ENCODE measurements at places on chromosomes 5 and 9.

DNA sequence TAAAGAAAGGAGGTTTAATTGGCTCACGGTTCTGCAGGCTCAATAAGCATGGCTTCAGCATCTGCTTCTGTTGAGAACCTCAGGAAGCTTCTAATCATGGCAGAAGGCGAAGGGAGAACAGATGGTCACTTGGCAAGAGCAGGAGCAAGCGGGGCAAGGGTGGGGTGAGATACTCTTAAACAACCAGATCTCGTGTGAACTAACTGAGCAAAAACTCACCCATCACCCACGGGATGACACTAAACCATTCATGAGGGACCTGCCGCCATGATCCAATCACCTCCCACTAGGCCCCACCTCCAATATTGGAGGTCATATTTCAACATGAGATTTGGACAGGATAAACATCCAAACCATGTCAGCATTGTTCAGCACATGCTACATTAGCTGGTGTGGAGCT is 89.1 kb upstream of the HAND1 start:
- DNase-seq = no peak

DNA sequence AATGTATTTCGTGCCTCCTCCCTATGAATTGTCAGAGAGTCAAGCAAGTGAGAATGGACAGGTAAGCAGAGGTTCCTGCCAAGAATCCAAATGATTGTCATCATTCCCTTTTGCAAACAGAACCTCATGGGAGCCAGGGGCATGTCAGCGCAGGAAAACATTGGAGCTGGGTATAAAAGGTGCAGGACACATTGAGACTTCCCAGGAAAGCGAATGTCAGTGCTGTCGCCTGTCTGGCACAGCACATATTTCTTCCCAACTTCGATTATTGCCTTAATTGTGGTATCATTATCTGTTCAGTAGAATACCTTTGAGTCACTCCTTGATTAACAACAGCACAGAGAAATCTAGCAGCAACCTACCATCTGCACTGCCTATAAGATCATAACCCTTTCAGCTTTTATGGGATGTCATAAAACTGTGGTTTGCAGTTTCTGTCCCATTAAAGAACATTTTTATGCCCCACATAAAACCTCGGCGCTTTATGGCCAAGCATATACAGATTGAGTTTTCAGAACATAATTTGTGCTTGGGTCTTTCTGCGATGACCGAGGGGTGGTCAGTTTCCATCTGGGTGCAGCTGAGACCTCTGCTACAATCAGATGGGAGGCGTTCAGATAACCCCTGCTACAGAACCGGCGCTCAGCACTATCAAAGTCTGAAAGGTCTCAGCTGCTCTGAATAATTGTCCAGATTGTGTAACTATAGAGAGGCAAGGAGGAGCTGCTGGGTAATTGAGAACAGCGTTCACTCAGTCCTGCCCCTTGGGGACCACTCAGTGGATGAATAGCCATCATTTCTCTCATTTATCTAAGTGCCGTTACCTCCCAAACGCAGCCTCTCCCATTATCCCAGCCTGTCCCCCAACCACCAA is 30.9 kb upstream of the WWC1 start:
- DNase-seq = no peak

DNA sequence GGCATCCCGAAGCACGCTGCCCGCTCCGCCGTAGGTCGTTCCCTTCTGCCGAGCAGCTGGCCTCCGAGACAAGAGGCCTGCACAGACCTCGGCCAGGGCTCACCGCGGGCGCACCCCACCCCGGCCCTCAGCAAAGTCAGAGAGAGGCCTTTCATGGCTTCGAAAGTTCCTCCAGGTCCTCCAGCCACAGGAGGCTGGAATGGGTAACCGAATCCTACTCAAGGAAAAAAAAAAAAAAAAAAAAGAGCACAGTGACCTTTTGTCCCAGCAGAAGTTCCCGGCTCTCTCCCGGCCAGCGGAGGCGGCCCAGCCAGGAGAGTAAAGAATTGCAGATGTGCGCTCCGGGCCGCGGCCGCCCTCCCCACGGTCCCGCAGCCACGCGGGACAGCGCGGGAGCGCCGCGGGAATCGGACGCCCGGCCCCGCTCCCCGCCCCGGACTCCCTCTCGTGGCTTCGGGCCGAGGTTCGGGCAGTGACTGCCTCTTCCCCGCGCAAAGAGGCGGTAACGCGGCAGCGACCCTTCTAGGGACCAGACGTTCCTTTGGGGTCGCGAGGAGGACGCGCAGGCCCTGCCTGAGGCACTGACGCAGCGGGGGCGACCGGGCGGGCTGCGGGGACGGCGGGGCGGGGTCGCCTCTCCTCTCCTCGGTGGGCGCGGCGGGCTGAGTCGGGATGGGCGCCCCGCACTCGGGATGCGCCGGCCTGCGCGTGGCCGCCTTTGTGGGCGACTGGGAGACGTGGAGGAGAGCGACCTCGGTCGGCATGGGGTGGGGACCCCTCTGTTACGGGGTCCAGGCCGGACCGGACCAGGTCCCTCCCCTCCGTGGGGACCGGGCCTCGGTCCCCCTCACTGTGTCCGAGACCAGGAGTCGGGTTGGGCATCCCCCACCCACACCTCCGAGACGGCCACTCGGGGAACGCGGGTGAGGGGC is 754 bp downstream of the GFPT2 start:
- no peak for DNase-seq

DNA sequence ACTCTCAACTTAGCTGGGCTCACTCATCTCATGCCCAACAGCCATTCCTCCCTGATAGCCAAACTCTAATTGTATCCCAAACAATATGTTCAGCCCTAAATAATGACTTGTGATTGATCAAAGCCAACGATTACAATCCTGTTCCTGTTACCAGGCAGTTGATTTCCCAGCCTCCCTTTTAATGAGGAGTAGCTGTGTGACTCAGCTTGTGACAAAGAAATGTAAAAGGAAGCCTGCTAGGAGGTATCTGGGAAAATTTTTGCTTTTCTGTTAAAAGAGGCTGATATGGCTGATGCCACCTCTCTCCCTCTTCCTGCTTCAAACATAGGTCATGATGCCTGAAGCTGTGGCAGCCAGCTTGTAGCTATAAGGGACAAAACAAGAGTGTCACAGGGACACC is 19.6 kb upstream of the ENC1 start:
- no peak for DNase-seq

- no peak for DNase-seq
Measured at GRCh38 chr9:88268886-88269285, 119.4 kb upstream of the SPIN1 start.

GRCh38 chr9:132228062-132228461 is 66.2 kb downstream of the NTNG2 start:
- no peak for DNase-seq

- DNase-seq = no peak
Measured at GRCh38 chr9:27183701-27184100, 74.7 kb downstream of the TEK start.
